ENCODE measurements at places on chromosomes 12 and 14. TPM values are rescaled to one million over a fixed set of nuclear protein-coding genes. Genes with fewer than 3 reads are reported as not detected.

TEAD4 gene
- total RNA-seq, result 21.6 TPM

DLK1 gene
- 149 TPM for total RNA-seq

GPD1 gene
- 9.0 TPM for total RNA-seq

DLGAP5 gene
- 58.8 TPM for total RNA-seq

ZNF10 gene
- 11.9 TPM for total RNA-seq

FAM90A1 gene
- total RNA-seq, result 0.36 TPM

MBD6 gene
- total RNA-seq, result 94.7 TPM

PCNX1 gene
- total RNA-seq, result 30.2 TPM

ESPL1 gene
- total RNA-seq, result 35.1 TPM

FRS2 gene
- 39.5 TPM for total RNA-seq

PTHLH gene
- total RNA-seq, result 38.1 TPM
